CD8-positive, alpha-beta memory T cell (primary cell): ENCODE measurements at places on chromosomes 16 and 17. TPM values are rescaled to one million over a fixed set of nuclear protein-coding genes. Genes with fewer than 3 reads are reported as not detected.

DNA sequence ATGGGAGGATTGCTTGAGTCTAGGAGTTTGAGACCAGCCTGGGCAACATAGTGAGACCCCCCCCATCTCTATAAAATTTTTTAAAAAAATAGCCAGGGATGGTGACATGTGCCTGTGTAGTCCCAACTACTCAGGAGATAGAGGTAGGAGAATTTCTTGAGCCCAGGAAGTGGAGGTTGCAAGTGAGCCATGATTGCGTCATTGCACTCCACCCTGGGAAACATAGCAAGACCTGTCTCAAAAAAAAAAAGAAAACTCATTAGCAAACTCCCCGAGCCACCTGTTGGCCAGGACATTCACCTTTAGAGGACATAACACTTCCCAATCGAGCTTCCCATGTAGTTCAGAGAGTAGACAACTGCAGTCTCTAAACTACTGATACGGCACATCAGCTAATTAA is 274.2 kb downstream of the ABCC12 start:
- DNase-seq: no peak

GRCh38 chr17:17728550-17729251 is 47.4 kb downstream of the RAI1 start:
- DNase-seq: no peak

DNA sequence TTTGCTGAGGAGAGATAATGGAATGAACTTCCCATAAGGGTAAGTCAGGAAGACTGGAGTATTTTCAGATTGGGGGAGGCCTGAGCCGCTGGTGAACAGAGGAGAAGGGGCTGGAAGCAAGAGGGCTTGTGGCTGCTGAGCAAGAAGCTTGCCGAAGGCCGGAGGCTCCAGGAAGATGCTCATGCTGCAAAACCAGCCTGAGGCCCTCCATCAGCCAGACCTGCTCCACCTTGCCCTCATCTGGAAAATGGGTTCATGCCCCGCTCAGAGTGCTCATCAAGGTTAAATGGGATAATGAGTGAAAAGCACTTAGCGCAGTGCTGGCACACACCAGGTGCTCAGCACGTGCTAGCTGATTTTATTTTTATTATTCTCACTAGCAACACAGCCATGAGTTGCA is 5.5 kb upstream of the ASGR1 start:
- no peak for DNase-seq

GRCh38 chr17:21174713-21175112 is 39.2 kb downstream of the TMEM11 start:
- DNase-seq: no peak

Gene DNAJA2
- total RNA-seq: 90.3 TPM

Gene KRTAP16-1
- not detected for total RNA-seq

Gene CCDC200
- total RNA-seq: 0.33 TPM

Gene HOXB7
- total RNA-seq: 0.89 TPM
